NCI-H1105 treated with DMSO at 0.1 percent for 48 hours (cell line): ENCODE measurements at places on chromosomes 1 and 21.

DNA sequence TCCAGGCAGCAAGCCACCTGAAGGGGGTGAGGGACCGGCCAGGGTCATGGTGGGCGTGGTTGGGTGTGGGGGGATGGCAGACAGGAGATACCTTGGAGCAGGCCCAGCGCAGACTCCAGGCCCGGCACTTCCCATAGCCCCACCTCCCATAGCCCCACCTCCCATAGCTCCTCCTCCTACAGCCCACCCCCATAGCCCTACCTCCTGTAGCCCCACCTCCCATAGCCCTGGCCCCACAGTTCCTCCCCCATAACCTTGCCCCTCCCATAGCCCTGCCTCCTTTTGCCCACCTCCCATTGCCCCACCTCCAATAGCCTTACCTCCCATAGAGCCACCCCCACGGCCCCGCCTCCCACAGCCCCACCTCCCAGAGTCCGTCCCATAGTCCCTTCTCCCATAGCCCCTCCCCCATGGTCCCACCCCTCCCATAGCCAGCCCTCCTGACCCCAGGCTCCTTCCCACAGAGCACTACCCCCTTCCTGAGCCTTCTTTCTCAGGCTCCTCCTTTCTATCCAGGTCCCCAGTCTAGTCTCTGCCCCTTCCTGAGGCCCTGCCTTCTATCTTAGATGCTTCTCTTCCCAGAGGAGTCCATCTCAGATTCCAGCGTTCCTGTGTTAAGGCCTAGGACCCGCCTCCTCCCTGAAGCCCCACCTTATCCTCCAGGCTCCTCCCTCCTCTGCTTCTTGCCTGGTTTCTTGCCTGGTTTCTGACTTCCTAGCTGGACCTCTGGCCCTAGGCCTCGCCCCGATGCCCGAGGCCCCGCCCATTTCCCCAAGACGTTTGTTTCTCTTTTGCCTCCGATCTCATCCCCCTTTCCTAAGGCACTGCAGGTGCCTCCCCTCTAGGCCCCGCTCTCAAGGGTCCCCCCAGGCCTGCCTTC lies 46.8 kb downstream of the PTPRU start:
- no peak for DNase-seq

- DNase-seq = no peak
Measured at GRCh38 chr1:32895325-32896215, 5.6 kb downstream of the TMEM54 start.

DNA sequence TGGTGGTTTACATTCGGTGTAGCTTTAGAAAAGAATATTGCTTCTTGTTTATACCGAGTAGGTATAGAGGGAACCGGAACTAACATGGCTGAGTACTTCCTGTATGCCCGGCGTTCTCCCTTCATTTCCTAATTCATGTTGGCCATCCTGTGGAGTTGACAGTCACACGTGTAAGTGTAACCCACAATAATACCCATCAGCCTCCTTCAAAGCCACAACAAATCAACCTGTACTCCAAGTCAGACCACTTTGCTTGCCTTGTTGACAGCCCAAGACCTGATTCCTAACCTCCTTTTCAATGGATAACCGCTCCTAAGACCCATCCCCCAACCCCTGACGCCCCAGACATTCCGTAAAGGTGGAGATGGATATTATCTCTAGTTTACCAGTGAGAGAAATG lies 42.1 kb downstream of the UBE2U start:
- no peak for DNase-seq

DNA sequence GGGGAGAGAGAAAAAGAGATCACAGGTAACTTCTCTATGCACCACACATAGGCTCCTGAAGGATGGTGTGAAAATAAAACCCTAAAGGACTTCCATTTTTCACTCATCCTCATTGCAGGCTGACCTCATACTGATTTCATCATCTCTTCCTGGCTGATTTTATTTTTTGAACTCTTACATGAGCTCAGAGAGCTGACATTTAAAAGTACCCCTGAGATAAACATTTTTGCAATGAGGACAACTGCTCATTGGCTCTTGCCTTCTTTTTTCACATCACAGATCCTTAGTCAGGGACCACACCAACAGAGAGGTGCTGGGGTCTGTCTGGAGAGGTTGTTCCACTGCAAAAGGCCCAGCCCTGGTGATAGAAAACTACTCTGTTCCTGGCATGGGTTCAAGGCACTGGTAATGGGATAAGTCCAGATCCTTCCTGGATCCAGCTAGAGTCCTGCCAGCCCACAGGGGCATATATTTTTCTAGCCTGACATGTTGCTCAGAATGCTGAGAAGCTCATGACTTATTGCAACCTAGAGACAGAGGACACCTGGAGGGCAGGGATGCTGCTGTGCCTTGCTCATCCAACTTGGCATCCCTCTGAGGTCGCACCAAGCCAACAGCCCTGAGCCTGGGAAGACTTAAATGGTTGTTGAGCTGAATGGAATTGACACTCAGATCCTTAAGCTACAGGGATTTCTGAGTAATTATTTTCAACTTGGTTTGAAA lies 360.0 kb downstream of the HHAT start:
- DNase-seq = no peak

DNA sequence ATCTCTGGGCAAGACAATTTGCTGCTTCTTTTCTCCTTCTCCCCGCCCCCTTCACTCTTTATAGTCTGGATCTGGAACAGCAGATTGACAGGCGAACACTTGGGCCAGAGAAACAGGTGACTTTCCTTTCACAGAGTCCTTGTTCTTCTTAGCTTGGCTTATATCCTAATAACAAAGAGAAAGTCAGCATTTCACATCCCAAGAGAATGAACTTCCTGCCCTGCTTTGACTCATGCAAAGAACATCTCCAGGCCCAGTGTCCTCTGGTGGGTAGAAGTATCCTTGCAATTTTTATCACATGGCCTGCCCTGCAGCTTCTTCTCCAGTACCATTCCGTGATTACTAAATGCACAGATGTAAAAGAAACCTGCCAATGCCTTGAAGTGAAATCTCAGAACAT lies 764.4 kb downstream of the ADGRL2 start:
- DNase-seq = no peak

DNA sequence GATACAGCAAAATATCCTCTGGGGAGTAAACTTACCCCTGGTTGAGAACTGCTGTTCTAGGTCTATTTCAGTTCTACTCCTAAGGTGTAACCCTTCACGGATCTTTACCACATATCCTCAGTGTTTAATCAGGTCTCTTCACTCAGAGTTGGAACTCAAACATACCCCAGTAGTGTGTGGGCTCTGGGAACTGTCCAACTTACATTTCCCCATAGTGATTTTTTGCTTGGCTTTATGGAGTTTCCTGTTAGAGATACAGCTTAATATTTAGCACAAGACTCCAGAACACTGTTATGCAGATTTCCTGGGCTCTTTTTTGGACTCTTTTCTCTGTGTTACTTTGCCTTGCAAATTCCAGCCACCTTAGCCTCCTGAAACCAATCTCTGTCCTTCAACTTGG lies 26.7 kb upstream of the LIN9 start:
- DNase-seq = no peak

GRCh38 chr1:41864471-41865040 lies 54.2 kb downstream of the HIVEP3 start:
- DNase-seq = no peak

DNA sequence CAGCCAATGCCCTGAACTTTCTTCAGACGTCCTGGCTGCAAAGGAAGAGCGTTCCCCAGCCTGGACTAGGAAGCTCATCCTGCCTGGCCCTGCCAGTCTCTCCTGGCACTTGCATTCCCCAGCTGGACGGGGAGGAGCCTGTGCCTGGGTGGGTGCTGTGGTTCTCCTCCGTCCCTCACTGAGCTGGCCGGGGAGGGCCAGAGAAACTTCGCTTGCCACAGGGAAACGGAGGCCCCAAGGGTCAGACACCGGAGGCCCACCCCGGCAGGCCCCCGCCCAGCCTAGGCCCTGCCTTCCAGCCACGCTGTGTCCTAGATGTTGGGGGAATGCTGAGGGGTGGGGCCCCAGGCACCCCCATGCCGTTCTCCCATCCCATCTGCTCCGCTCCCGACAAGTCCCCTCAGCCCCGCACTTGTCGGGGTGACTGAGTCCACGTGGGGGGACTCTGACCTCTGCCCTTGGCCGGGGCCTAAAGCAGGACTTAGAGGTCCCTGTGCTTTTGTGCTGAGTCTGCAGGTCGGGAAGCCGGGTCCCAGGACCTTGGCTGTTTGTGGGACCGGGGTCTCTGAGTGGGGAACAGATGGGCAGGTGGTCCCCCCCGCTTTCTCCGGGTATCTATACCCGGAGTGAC lies 4.8 kb downstream of the FTCD start:
- DNase-seq = no peak

DNA sequence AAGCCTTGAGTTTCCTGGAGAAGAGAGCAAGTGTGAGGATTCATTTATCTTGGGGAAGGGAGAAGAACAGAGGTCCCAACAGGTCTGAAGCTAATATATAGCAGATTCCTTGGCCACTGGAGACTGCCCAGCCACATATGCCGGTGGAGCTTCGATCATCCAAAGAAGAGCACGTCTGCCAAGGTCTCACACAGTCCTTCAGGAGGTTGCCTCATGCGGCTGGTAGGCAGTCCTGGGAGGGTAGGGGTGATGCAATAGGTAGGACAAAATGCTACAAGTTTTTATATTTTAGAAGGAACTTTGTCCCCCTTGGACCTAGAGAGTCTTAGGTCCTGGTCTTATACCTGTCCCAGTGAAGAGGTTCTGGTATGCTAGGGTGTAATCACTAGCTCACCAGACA lies 582.5 kb downstream of the DPYD start:
- DNase-seq = no peak

DNA sequence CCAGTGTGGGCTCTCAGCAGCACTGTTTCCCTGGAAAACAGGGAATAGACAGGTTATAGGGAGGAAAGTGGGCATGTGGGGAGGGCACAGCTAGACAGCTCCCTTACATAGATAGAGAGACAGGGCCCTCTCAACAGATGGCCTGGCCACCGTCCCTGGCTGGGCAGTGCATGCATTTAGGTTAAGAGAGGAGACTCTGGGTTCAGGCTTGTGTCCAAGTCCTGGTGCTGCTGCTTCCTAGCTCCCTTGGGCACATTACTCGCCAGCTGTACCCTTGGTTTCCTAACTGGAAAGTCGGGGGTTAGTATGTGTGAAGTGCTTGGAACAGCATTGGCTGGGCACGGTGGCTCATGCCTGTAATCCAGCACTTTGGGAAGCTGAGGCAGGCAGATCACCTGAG lies 9.1 kb downstream of the PLOD1 start:
- DNase-seq = no peak

- DNase-seq = no peak
Measured at GRCh38 chr1:235122348-235122747, 6.3 kb downstream of the TOMM20 start.

GRCh38 chr1:27360159-27361043 lies 6.4 kb downstream of the MAP3K6 start:
- DNase-seq = no peak

- DNase-seq = no peak
Measured at GRCh38 chr1:180167721-180168467, 13.2 kb downstream of the QSOX1 start.
